ENCODE measurements at places on chromosomes 3 and 15.

GRCh38 chr3:2713923-2714322, 396.3 kb downstream of the IL5RA start:
- DNase-seq: no peak

DNA sequence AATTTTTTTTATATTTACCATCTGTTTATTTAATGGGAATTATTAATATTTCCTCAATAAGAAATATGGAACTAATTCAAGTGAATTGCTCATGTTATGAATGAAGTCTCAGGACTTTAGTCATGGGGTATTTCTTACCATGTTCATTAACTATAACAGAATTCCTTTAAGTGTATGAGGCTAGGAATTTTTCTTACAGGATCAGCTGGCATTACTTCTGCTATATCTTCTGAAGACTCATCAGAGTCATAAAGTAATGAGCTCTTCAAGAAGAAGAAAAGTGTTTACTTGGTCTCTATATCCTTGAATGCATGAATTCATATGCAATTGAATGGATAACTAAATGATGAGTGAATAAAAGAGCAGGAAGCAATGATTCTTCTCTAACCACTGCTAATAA, 486.8 kb upstream of the THBS1 start:
- DNase-seq: no peak

GRCh38 chr3:107344722-107345121, 32.5 kb upstream of the CCDC54 start:
- no peak for DNase-seq

DNA sequence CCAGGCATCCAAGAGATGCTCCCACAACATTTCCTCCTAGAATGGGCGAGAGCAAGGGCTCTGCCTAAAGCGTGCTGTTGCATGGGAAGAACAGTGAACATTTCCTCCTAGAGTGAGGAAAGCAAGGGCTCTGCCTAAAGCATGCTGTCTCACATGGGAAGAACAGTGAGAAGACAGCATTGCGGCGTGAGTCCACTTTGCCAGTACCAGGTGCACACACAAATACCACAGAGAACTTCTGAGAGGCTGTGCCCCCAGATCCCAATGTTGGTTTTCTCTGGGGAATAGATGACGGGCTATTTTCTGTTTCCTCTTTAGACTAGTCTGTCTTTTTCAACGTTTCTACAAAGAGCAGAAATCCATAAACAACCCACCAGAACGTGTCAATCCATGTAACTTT, 142.9 kb downstream of the LRRK1 start:
- no peak for DNase-seq

DNA sequence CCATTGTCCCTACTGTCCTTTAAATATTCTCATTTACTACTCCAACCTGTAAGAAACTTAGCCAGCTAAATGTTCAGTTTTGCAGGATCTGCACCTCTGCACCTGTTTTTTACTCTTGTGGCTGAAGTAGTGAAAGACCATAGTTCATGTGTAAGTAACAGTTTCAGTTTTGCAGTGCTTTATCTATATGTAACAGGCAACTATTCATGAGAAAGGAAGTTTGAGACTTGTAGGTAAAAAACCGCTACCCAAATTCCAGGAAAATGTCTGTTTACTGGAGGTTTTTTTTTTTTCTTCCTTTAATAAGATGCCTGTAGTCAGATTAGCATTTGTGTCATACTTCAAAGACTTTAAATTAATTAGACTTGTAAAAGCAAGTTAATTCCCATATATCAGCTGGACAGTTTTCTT, 25.4 kb upstream of the MBNL1 start:
- no peak for DNase-seq

DNA sequence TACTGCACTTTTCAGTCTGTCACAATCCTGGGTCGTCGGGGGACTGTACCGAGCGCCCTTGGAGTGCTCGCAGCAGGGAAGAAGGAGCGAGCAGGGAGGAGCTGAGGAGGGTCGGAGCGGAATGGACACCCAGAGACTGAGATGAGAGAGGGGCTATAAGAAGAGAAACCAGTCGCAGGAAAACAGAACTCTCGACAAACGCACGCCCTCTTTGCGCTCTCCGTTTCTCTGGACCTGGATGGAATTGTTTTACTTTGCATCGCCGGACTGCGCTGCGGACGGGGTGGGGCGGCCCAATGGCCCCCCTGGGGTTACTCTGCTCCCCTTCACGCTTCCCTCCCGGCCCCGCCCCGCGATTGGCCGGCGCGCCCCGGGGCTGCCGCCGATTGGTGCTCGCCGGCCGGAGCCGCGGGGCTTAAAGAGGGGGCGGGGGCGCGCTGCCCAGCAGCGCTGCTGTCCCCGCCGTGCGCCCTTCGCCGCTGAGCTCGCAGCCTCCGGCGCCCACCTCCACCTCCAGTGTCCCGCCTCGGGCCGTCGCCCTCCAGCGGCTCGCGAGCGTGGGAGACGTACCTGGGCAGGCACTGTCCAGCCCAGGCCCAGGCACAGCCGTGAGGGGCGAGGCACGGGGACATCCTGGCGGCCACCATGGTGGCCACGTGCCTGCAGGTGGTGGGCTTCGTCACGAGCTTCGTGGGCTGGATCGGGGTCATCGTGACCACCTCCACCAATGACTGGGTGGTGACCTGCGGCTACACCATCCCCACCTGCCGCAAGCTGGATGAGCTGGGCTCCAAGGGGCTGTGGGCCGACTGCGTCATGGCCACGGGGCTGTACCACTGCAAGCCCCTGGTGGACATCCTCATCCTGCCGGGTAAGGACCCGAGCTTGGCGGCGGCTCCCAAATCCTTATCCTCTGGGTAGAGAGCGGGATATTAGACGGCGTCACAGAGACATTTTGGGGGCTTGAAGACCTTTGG, at the start of gene CLDN11:
TSS of gene CLDN11 (plus strand) at position 447 of the 977 bp plus-strand sequence. CDS start at position 646, 199 bp downstream.
- DNase-seq: no peak

DNA sequence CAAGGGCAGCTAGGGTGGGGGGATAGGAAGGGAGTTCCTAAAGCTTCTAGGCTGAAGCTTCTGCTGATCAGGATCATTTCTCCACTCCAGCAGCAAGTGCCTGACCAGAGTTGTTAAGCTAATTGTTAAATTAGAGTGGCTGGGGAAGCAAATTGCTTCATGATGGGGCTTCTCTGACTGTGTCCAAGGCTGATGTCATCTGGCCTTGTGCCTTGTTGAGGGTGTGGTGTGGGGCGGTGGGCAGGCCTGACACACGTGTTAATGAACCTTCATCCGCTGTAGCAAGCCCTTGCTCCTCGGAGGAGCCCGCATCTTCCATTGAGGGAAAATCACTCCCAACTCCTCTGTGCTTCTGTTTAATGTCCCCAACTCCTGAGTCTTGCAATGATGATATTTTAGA, 84.3 kb upstream of the ROPN1 start:
- no peak for DNase-seq

DNA sequence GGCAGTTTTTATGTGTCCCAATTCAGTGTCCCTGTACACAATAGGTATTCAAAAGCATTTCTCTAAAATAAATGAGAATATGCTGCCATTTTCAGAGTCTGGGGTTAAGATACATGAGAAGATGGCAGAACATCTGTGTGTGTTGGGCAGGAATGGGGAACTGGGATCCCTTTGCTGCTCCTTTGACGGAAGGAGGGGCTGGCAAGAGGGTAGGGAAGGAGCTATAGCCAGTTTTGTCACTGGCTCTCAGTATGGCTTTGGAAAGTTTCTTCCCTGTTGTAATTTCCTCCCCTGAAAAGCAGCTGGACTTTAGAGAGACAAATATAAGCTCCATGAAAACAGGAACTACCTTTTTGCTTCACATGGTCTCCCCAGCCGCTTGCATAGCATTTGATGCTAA, 137.5 kb upstream of the PRR23C start:
- DNase-seq: no peak

DNA sequence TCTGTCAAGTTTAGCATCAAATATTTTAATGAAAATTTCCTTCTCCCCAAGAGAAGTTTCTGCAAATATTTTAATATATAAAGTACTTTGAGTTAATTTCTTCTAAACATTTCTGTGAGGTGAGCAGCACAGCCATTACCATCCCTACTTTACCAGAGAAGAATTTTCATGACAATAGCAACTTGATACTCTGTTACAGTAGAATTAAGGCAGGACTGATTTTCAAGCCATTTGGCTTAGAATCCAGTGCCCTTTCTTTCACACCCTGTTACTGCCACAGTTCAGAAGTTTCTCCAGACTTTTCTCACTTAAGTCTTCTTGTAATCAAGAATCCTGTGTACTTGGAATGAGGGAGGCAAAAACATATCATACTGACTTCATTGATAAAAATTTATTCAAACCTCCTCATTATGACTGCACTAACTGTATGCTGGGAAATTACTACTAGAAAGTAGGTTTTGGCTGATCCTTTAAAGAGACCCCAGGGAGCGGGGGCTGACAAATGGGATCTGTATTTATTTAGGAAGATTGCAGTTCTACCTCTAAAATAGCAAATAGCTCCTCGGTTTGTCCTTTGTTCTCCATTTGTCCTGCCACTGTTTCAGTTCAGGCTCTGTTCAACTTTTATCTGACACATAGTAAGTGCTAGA, 557.0 kb upstream of the SGO1 start:
- no peak for DNase-seq

GRCh38 chr3:120399372-120399771, 50.2 kb upstream of the LRRC58 start:
- DNase-seq: no peak

DNA sequence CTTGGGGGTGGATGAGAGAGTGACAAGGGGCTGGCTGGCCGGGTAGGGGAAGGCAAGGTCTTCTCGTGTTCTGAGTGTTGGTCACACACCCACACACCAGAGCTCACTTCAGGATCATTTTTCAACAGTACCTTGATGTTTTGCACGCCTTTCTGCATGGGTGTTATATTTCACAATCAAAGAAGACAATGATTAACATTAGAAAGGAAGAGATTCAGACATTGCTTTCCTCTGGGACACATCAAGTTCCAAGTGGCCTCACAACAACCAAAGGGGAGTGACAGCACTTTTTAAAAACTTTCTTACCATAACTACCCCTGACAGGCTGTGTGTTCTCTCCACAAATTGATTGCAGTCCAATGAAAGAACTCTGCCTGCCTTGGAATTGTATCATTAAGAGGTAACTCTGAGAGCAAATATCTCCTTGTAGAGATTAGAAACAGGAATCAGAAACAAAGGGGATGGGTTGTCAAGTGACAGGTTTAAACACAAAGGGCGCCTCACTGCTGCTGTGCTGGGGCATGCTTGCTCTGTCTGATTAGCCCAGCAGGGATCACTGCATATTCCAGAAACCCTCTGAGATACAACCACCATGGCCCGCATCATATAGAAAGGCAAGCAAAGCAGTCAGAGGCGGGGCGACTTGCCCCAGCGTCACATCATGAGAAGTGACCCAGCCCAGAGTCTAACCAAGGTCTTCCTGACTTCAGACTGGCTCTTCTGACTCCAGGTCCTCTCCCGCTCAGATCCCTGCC, 230.8 kb downstream of the FEZF2 start:
- no peak for DNase-seq

GRCh38 chr3:124316034-124316287, 324.0 kb upstream of the ROPN1 start:
- DNase-seq: no peak

GRCh38 chr15:38722236-38722635, 157.6 kb upstream of the RASGRP1 start:
- DNase-seq: no peak

- DNase-seq: no peak
These were observed 471.8 kb downstream of the GRM7 start for GRCh38 chr3:7332696-7333095.

- no peak for DNase-seq
These were observed 34.3 kb downstream of the CDV3 start for GRCh38 chr3:133607816-133608215.

- no peak for DNase-seq
These were observed 326.5 kb downstream of the SLC9A9 start for GRCh38 chr3:143521803-143522202.

DNA sequence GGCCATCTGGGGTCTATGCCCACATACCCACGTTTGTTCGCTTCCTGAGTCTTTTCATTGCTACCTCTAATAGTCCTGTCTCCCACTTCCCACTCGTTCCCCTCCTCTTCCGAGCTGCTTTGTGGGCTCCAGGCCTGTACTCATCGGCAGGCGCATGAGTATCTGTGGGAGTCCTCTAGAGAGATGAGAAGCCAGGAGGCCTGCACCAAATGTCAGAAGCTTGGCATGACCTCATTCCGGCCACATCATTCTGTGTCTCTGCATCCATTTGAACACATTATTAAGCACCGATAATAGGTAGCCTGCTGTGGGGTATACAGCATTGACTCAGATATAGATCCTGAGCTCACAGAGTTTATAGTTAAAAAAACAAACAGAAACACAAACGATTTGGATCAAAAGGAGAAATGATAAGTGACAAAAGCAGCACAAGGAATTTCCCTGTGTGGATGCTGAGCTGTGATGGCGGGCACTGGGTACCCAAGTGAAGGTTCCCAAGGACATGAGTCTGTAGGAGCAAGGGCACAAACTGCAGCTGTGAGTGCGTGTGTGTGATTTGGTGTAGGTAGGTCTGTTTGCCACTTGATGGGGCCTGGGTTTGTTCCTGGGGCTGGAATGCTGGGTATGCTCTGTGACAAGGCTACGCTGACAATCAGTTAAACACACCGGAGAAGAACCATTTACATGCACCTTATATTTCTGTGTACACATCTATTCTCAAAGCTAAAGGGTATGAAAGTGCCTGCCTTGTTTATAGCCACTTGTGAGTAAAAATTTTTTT, 35.9 kb downstream of the NR1I2 start:
- no peak for DNase-seq

DNA sequence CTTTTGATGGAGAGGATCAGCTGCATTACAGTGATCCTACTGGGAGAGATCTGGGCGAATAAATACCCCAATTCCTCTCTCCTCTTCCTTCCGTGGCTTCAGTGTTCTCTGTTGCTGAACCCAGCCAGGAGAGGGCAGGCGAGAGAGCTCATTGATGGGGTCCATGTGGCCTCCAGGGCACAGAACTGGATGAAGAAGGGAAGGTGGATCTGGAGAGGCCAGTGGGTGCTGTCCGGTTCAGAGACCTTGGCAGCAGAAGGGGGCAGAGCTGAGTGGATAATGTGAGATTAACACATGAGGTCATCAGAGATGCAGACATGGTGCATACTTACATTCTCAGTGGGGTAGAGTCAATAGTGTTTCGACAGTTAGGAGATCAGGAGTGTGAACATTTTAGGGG, 193.6 kb downstream of the CLSTN2 start:
- no peak for DNase-seq

DNA sequence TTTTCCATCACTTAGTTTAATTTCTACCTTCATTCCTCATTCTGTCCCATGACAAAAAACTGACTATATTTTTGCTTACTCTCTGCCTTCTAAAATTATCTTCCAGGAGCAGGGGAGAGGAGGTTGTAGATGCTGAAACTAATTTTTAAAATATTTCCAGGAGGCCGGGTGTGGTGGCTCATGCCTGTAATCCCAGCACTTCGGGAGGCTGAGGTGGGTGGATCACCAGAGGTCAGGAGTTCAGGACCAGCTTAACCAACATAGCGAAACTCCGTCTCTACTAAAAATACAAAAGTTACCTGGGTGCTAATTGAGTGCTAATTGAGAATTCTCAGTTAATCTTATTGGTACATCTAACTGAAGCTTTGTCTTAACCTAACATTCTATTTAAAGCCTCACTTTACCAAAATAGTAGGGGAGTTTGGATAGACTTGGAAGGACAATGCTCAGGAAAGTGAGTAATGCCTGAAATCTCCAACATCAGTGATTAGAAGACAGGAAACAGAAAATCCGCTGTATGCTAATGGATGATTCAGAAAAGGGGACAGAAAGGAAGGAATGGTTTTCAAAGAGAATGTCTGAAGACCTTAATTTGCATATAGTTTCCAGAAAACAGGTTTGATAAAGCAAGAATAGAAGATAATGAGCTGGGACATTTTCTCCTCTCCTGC, 336.1 kb downstream of the GBE1 start:
- DNase-seq: no peak
